Cortex of kidney (tissue), 1 donor: ENCODE measurements at places on chromosomes 4 and X.

- no peak for DNase-seq
These were observed 106.0 kb downstream of the TMEM144 start for GRCh38 chr4:158316264-158316663.

GRCh38 chrX:12118134-12118533, 20.1 kb upstream of the FRMPD4 start:
- DNase-seq = no peak

GRCh38 chr4:113614414-113614813, 147.1 kb downstream of the CAMK2D start:
- no peak for DNase-seq

DNA sequence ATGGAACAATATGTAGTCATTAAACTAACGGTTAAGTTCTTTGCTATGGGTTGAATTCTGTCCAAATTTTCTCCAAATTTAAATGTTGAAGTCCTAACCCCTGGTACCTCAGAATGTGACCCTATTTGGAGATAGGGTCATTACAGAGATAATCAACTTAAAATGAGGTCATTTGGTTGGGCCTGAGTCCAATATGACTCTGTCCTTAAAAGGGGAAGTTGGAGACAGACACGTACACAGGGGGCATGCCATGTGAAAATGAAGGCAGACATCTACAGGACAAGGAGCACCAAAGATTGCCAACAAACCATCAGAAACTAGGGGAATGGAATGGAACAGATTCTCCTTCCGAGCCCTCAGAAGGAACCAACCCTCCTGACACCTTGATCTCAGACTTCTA, 492.0 kb upstream of the FTHL17 start:
- DNase-seq = no peak

DNA sequence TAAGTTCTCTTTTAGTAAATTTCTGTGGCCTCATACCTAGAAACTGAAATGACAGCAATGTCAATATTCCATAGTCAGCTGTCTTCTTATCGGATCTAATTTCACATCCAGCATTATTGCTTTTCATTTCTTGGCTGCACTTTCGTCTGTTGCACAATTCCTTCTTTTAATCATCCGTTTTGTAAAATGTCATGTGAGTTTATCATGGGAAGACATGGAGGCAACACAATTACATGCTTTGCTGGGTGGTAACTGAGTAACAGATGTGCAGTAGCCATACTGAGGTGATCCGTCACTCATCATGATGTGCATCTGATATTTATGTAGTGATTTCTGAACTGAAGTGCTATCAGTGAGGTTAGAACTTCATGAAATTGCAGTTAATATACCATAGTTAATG, 68.3 kb upstream of the SLC7A11 start:
- DNase-seq = no peak

- no peak for DNase-seq
These were observed 4.1 kb downstream of the SEPTIN6 start for GRCh38 chrX:119688911-119689321.

DNA sequence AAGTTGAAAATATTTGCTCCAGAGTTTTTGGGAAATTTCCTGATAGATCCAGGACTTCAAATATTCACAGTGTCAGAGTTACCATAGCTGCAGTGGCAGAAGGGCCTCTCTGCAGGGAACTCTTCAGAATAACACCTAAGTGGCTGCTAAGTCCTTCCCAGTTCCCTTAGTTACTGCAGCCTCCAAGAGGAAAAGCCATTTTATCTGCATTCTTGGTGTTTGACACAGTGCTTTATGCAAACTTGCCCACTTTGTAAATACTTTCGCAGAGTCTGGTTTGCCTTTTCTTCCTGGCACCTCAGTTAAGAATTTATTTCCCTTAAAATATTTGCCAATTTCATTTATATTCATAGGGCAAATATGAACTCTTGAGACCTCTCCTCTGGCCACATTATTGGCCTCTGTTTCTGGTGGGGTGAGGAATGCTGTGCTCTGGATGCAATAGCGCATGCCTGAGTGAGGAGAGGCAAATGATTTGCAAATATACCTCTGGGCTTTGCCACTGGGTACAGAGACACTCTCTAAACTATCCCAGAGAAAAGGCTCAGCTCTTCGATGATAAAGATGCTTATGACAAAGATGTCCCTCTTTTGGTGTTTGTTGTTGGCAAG, 566.3 kb upstream of the NR3C2 start:
- DNase-seq = no peak

DNA sequence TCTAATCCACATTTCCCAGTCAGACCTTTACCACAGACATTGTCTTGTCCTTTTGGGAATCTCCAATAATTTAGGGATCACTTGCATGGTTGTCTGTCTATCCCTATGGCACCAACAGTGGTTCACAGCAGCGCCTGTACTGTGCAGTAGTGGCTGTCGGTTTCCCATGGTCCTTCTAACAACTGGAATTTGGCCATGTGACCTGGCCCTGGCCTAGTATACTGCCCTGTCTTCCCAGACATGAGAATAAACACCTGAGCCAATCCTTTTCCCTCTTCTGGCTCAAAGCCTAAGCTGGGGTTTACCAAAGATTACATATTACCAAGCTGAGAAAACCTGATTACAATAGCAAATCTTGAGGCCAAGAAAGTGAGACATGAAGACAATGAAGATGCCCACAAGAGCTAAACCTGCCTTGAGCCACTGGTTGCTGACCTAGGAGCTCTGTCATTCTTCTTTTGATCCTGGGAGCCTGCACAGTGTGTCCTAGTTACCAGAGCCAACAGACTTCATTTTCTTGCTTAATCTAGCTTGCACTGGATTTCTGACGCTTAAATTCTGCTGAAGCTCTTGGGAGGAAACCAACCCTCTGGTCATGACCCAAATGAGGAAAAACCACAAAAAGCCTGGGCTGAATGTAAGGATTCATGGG, 92.1 kb downstream of the SCD5 start:
- DNase-seq = no peak

DNA sequence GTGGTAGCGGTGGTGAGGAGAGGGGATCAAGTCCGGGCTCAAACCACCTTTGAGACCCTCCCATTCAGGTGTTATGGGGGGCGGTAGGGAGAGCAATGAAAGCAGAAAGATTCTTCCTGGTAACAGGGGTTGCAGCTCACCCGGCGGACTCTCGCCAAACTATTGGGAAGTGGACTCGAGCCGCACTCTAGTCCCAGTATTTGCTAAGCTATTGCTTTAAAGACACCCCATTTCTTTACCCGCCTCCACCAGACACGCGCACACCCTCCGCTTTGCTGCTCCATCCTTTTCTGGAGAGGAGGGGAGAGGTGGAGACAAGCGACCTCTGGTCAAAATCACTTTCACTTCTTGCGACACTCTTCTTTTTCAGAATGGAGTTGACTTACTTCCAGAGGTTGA, 625 bp upstream of the GABRA4 start:
- DNase-seq = no peak

GRCh38 chr4:122928930-122929329, 6.5 kb upstream of the NUDT6 start:
- no peak for DNase-seq
